Fibroblast of the aortic adventitia (primary cell): ENCODE measurements at places on chromosomes 4 and X. TPM values are rescaled to one million over a fixed set of nuclear protein-coding genes. Genes with fewer than 3 reads are reported as not detected.

CLCN5 gene
- 10.5 and 13.5 TPM in 2 replicates for total RNA-seq

ZNF630 gene
- total RNA-seq: 0.81 and 2.0 TPM in 2 replicates

SFRP2 gene
- total RNA-seq: 0.27 and 1.8 TPM in 2 replicates

PABPC1L2B gene
- not detected in 2 replicates for total RNA-seq

AR gene
- 4.8 and 6.3 TPM in 2 replicates for total RNA-seq

ADH1A gene
- 0.27 TPM in 1 of 2 replicates, not detected in the other for total RNA-seq

CENPVL1 gene
- 0.41 TPM in 1 of 2 replicates, not detected in the other for total RNA-seq

KLF8 gene
- 0.90 and 1.8 TPM in 2 replicates for total RNA-seq

USP17L21 gene
- not detected in 2 replicates for total RNA-seq

FGF16 gene
- 1.8 and 5.9 TPM in 2 replicates for total RNA-seq

GUCY1B1 gene
- 2.0 and 7.0 TPM in 2 replicates for total RNA-seq

ATOH1 gene
- total RNA-seq: not detected in 2 replicates

LARP1B gene
- total RNA-seq: 13.7 and 23.8 TPM in 2 replicates
